ENCODE measurements at places on chromosomes 5 and 9. TPM values are rescaled to one million over a fixed set of nuclear protein-coding genes. Genes with fewer than 3 reads are reported as not detected.

PCDHAC1 gene
- 10.0 TPM for total RNA-seq

RBM18 gene
- 20.5 TPM for total RNA-seq

ANXA1 gene
- 234 TPM for total RNA-seq

NEURL1B gene
- total RNA-seq = 17.5 TPM

OR2V2 gene
- total RNA-seq = not detected

CSF1R gene
- total RNA-seq = 52.3 TPM

PTGER4 gene
- total RNA-seq = 25.5 TPM

NEUROG1 gene
- not detected for total RNA-seq

CLIC3 gene
- 115 TPM for total RNA-seq

COL27A1 gene
- 18.4 TPM for total RNA-seq

ABCA2 gene
- total RNA-seq = 39.0 TPM

ZNF169 gene
- 8.7 TPM for total RNA-seq

KCNV2 gene
- total RNA-seq = not detected

ALDH1A1 gene
- 124 TPM for total RNA-seq

ACSL6 gene
- 6.7 TPM for total RNA-seq

CD180 gene
- 2.2 TPM for total RNA-seq

CCDC69 gene
- 69.0 TPM for total RNA-seq

CKS2 gene
- total RNA-seq = 35.4 TPM

DOCK8 gene
- 24.5 TPM for total RNA-seq

CHSY3 gene
- 4.1 TPM for total RNA-seq

PCDHA6 gene
- 0.92 TPM for total RNA-seq

DMRT3 gene
- total RNA-seq = not detected

PCDHGC5 gene
- total RNA-seq = 5.1 TPM

NRG2 gene
- 1.6 TPM for total RNA-seq

CRHBP gene
- 0.37 TPM for total RNA-seq

CARTPT gene
- not detected for total RNA-seq

SAPCD2 gene
- 1.7 TPM for total RNA-seq

LCN9 gene
- total RNA-seq = not detected

RASGRF2 gene
- 12.0 TPM for total RNA-seq

FOXD4L6 gene
- total RNA-seq = 0.31 TPM

SPATA31A3 gene
- not detected for total RNA-seq

HMMR gene
- total RNA-seq = 1.2 TPM

RUSC2 gene
- total RNA-seq = 25.7 TPM

SETD9 gene
- total RNA-seq = 10.4 TPM

IL13 gene
- total RNA-seq = not detected

KLHL3 gene
- total RNA-seq = 6.8 TPM

OR2K2 gene
- total RNA-seq = not detected

SLC4A9 gene
- total RNA-seq = 0.11 TPM

ANKRD33B gene
- 6.3 TPM for total RNA-seq

RAD50 gene
- total RNA-seq = 28.4 TPM

PRSS3 gene
- not detected for total RNA-seq

GRM6 gene
- not detected for total RNA-seq

TMC1 gene
- 0.21 TPM for total RNA-seq

C5orf46 gene
- not detected for total RNA-seq

TSSK1B gene
- total RNA-seq = 0.28 TPM

DIAPH1 gene
- 41.7 TPM for total RNA-seq

HAUS6 gene
- total RNA-seq = 7.6 TPM

BTNL3 gene
- 0.71 TPM for total RNA-seq

GDA gene
- 0.65 TPM for total RNA-seq

C6 gene
- total RNA-seq = 22.7 TPM

PTPA gene
- total RNA-seq = 145 TPM

CTSL gene
- total RNA-seq = 301 TPM

SLCO4C1 gene
- total RNA-seq = 18.8 TPM

FBP2 gene
- 0.88 TPM for total RNA-seq

PCDHB15 gene
- total RNA-seq = 8.0 TPM
